ENCODE measurements at places on chromosomes 13 and 19.

DNA sequence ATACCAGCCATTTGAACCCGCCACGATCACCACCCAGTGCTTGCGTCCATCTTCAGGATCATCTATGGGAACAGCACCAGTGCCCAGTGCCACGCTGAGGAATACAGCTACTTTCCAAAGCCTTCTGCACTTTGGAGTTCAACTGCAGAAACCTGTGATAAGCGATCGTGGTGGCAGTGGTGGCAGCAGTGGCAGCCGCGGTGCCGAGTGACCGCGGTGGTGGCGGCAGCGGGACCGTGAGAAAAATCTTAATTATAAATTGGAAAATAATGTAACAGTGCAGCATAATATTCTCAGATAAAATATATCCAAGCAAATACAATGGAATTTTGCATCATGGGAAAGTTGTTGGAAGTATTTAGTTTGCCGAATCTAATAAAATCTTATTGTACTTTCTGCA lies 2270.9 kb downstream of the PCDH9 start:
- no peak for DNase-seq

DNA sequence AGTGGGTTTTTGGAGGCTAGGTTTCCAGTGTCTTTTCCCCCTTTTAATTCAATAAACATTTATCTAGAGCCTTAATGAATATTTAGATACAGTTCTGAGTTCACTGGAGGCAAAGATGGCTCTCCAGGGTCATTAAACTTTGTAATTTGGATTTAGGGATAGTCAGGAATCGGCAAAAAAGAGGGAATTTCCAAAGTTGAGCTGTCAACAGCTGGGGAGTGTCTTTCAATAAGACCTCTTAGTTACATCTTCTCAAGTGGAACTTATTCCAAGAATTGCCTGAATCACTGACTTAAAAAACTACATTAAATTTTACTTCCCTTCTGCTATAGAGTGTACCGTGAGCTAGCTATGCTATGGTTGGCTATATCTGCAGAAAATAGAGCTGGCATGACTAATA lies 2.0 kb downstream of the LRCH1 start:
- DNase-seq: no peak

DNA sequence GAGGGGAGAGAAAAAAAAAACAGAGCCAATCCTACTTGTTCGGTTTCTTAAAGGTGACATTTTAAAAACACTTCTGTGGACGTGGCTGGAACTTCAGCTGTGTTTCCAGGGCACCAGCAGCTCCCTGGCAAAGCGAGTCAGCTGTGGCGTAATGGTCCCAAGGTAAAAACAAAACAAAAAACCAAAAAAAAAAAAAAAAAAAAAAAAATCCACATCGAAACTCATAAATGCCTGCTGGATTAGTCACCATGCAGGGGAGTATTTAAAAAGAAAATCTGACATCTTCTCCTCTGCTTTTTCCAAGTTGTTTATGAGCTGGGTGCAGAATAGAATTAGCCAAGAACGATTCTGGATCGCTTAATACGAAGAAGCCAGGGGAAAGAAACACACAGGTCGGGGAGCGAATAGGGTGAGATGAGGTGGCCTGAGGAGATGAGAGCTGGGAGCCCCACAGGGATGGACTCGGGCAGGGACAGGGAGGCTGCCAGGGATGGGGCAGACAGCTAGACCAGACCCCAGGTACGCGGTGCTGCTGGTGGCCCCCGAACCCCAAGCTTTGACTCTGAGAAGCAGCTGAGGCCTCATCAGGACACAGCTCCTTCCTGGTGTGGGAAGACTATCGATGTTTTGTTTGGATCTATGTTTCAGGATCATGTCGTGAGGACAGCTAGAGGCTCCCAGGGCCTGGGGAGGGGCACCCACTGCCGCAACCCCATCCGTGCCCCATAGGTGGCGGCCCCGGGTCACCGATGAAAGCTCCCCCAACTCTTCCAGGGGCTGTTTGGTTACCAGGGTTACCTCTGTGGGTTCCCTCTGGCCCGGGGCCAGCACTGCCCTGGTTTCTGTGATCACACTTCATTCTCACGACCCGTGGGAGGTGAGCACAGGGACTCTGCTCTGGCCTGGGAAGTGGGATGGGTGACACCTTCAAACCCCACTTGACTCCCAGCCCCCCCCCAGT lies 3.1 kb upstream of the CTXN1 start:
- DNase-seq: peak; percentile 71

- DNase-seq: no peak
These were observed 34.6 kb downstream of the NFIX start for GRCh38 chr19:13029893-13030292.

GRCh38 chr13:36418022-36418805 lies 14.1 kb upstream of the CCNA1 start:
- no peak for DNase-seq
